SHP77 (cell line): ENCODE measurements at places on chromosomes 7 and 10.

DNA sequence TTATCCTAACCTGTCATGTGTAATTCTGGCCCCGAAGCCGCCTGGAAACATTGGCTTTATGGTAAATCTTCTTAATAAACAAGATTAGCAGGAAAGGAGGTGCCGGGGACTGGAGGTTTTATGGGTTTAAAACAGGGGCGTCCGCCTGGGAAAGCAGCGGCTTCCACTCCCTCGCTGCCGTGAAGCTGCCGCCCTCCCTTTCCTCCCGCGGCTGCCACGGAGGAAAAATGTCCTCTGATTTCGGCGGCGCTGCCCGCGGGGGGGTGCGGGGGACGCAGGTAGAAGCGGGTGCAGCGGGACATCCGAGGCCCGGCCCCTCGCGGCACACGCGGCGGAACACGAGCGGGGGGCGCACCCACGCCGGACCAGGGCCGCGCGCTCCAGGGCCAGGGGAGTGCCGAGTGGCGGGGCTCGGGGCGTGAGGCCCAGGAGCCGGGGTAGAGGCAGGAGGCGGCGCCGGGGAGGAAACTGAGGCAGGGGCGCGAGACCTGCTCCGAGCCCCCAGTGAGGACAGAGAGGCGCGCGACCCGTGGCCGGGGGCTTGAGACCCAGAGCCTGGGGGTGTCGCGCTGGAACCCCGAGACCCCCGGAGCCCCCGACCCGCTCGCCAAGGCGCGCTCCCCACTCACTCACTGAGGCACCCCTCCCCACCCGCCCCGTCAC is 993 bp downstream of the PTPRN2 start:
- DNase-seq: no peak

DNA sequence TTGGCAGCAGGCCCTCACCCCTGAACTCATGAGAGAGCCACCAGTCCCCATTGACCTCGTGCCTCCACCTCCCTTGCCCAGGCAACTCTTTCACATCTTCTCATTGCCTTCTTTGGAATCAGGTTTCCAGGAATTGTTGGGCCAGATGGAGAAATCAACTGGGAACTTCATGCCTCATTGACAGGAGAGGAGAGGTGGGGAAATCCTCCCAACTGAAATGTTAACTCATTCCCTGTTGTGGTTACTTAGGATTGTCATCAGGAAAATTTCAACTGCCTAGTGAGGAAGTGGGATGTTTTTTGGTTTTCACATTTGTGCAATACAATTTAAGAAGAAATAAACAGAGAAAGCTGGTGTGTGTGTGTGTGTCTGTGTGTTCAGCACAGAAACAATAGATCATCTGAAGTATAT is 106.6 kb upstream of the INHBA start:
- DNase-seq: no peak

DNA sequence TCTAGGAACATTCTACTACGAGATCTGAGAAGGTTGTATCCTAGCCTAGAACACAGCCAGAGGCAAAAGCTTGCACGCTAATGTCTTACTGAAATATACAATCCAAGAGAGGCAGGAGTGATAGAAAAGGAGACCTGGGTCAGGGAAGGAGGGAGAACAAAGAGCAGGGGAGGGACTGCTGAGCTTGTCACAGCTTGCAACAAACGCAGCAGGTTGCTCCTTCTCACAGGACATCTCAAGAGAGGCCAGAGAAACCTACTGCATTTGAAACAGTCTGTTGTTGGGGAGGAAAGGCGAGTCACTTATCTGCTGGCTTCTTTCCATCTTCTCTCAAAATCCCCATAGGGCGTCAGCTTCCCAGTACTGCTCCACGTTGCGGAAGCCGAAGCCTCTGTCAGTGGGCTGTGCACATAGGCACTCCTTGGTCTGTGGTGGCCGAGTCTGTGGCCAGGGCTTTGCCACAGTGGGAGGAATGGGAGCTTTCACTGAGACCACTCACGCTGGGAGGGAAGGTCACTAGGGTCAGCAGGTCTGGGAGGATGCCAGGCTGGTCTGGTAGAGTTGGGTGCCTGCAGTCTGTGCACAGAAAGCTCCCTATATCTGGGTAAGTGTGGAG is 25.8 kb upstream of the GPNMB start:
- no peak for DNase-seq

DNA sequence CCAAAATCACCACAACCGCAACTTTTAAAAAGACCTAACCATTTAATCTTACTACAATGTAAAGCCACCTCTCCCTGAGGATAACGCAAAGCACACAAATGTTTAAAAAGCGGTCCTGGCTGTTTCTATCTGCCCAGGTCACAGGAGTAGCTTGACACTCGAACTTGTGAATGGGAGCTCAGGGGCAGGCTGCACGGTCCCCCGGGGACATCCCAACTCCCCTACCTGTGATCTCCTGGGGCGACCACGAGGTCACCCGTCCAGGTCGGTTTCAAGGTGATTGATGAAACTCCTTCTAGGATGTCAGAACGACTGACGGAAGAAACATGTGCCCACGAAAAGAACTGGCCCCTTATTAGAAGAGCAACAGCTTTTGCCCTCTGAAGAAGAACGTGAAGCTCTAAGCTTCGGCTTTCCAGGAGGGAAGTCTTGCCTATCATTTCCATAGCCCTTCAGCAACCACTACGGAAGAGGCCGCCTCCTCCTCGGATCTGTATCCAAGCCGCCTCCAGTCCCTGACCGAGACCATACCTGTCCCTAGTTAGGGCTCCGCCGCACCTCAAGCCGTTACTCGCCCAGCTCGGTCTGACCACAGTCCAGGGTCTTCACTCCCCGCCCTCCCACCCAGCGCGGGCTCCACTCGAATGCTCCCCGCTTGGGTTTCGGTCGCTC is 459 bp downstream of the CYCS start:
- DNase-seq: no peak

GRCh38 chr10:92506336-92506735 is 67.6 kb downstream of the IDE start:
- DNase-seq: no peak

DNA sequence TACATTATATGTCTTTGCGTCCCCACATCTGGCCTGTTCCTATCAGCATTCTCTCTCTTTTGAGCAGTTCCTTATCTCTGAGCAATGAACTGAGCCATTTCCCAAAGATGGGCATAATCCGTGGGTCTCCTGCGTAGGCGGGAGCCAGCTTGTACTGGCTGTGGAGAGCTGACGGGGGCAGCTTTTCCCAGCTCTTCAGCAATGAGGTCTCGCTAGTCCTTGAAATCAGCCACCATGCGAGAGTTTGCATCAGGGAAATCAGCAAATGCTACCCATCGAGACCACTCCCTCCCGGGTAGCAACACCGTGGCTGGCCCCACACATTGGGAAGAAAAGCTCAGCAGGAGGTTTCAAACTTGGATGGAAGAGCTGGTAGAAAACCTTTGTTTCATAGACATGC is 51.9 kb upstream of the FAM180A start:
- DNase-seq: no peak

DNA sequence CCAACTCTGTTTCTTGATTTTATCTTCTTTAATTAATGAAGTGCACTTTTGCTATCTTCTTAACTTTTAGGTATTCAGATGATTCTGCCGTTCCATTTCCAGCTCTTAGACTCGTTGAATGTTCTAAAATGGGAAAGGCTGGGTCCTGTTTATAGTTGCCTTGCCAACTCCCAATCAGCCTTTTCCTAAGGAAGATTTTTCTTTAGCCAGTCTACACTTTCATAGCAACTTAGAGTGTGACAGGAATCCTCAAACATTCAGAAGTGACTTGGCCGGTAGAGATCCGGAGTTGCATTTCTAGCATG is 23.0 kb upstream of the TRIL start:
- no peak for DNase-seq

- peak; percentile 60 for DNase-seq
These were observed 622 bp downstream of the WNT16 start for GRCh38 chr7:121329191-121330052.

GRCh38 chr7:138468244-138469123 is 8.4 kb downstream of the TRIM24 start:
- DNase-seq: no peak

GRCh38 chr10:27884185-27884641 is 114.7 kb downstream of the ODAD2 start:
- no peak for DNase-seq

DNA sequence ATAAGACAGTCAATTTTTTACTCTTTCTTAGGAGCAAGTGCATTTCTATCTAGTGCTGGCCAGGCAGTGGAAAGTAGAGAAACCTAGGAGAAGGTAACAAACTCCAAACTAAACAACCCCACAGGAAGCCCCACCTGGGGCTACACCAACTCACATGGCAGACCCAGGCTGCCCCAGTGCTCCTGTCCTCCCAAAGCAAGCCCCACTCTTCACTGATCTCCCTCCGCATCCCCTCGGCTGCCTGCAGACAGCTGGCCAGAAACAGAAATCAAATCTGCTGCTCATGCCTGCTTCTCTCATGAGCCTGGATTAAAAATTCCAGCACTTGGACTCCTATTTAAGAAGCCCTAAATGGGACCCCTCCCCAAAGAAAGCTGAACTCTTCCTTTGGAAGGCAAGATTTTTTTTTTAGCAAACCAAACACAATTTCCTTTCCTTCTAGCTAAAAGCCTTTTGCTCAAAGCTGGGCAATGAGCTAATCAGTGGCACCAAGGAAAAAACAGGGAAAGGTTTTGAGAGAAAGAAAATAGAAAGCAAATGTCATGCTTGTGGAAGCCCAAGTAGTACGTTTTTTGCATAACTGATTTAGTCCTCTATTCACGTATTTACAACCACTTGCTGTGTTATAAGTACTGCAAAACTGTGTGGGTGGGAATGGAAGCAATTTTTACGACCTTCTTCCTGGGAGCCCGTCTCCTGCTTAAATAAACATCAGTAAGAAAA is 10.8 kb downstream of the PDE1C start:
- no peak for DNase-seq

- DNase-seq: no peak
These were observed 100.4 kb upstream of the DNAJC1 start for GRCh38 chr10:22103701-22104470.

GRCh38 chr7:19439517-19439916 is 269.3 kb downstream of the POLR1F start:
- DNase-seq: no peak

DNA sequence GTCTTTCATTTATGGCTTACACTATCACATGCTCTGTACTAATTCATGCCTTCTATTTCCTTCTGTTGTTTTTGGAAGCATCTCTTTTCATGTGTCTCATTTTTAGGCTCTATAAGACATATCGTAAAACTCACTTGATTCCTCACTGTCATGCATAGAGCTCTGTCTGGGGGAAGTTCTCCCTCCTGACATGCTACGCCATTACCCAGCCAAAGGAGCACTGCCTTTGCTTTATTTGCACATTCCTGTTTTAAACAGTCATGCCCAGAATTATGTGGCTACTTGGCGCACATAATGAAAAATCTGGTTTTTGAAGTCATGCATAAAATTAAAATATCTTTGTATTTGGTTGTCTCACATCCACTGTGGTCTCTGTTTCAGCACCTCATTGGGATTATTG is 17.6 kb upstream of the AKR1C3 start:
- DNase-seq: no peak

GRCh38 chr10:86583983-86584382 is 62.4 kb upstream of the WAPL start:
- DNase-seq: no peak

GRCh38 chr7:15753887-15754579 is 67.5 kb upstream of the MEOX2 start:
- DNase-seq: no peak

- no peak for DNase-seq
These were observed 3.4 kb downstream of the PHF14 start for GRCh38 chr7:10977113-10977512.

DNA sequence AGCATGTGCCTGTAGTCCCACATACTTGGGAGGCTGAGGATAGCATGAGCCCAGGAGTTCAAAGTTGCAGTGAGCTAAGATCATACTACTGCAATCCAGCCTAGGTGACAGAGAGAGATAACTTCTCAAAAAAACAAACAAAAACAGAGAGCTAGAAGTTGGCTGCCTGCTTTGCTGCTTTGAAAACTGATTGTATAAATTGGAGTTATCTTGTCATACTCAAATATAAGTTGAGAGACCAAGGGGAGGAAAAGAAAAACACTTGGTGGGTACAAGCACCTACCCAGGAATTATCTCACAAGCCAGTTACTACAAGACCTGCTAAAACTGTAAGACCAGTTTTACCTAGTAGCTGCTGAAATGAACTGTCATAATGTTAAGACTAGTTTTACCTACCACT is 112.5 kb upstream of the SKAP2 start:
- no peak for DNase-seq

GRCh38 chr7:151591866-151592265 is 72.2 kb upstream of the RHEB start:
- DNase-seq: no peak

DNA sequence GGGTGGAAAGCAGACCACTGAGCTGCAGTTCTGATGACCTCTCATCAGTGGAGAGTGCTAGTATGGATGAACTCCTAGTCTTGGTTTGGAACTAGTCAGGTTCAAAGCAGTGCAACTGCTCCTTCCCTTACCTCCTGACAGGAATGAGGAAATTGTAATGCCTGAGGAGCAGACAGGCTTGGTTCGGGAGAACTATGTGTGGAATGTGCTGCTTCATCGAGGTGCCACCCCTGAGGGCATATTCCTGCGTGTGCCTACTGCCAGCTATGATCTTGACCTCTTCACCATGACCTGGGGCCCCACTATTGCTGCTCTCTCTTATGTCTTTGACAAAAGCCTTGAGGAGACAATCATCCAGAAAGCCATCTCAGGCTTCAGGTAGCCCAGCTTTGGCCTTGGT is 27.4 kb upstream of the NFKB2 start:
- no peak for DNase-seq

DNA sequence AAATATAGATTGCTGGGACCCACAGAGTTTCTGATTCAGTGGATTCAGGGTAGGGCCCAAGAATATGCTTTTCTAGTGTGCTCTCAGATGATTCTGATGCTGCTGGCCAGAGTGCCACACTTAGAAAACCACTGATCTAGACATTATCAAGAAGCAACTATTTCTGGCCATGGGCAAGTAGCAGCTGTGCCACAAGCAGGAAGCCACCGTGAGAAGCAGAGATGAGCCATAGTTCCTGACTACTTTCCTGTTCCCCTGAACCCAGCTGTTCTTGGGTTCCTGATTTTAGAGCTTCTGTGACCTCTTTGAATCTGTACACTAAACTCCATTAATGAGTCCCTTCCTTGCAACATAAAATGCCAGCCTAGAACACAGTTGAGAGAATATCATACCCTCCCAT is 38.1 kb upstream of the PIK3AP1 start:
- no peak for DNase-seq

GRCh38 chr10:114064151-114065048 is 20.7 kb downstream of the ADRB1 start:
- no peak for DNase-seq

GRCh38 chr10:117662751-117663540 is 120.4 kb downstream of the EMX2 start:
- DNase-seq: no peak

GRCh38 chr10:91713461-91714072 is 80.7 kb upstream of the PPP1R3C start:
- no peak for DNase-seq
